Astrocyte of the spinal cord (primary cell): ENCODE measurements at places on chromosomes 5 and 9.
A peak's percentile ranks its signal among the peaks of the same experiment; 100 is the strongest.

- peak; percentile 100 for DNase-seq
Observed at GRCh38 chr5:42950456-42951292, 89.4 kb downstream of the ANXA2R start.

DNA sequence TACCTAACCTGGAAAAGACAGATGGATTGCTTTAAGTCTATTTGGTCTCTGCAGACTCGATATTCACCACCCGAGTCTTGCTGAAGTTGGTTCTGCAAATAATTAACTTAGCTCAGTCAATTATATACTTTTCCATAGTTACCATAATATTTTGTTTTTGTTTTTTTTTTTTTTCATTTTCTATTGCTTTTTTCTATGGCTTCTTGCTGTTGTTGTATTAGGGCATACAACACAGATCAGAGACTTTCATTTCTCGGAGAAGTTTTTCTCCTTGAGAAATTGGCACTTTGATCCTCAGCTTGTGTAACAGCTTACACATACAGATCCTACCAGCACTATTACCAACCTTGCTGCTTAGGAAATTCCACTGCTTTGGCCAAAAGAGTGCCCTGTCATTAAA lies 88.0 kb downstream of the GPR21 start:
- no peak for DNase-seq

- no peak for DNase-seq
Observed at GRCh38 chr5:169979871-169980270, 424 bp downstream of the INSYN2B start.

DNA sequence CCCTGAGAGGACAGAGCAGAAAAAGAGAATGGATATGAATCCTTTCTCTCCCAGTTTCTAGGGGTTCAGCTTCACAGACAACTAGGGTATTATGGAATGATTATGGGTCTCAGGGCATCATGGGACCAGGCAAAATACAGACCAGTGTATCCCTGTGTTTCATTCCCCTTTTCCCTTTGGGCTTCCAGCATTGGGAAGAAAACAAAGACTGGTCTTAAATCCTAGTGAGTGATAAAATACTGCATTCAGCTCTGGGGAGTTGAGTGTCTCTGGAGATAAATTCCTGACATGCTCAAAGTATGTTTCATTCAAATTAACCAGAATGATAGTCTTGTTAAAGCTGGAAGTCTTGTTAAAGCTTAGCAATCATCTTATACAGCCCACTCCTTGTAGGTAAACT lies 2.4 kb upstream of the POU4F3 start:
- no peak for DNase-seq

DNA sequence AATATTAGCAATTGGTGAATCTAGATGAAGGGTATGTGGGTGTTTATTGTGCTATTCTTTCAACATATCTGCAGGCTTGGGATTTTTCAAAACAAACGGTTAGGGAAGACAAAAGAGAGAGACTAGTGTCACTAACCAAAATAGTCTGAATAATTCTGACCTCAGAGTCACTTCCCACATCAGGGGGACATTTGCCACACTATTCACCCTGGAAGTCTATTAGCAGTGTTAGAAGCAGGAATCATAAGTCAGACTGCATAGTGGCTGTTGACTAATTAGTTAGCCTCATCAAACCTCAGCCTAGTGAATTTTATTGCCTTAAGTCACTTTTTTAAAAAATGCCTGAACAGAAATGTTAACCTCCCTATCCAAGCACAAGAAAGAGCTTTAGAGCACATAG lies 169.2 kb upstream of the RGMB start:
- DNase-seq, result no peak

DNA sequence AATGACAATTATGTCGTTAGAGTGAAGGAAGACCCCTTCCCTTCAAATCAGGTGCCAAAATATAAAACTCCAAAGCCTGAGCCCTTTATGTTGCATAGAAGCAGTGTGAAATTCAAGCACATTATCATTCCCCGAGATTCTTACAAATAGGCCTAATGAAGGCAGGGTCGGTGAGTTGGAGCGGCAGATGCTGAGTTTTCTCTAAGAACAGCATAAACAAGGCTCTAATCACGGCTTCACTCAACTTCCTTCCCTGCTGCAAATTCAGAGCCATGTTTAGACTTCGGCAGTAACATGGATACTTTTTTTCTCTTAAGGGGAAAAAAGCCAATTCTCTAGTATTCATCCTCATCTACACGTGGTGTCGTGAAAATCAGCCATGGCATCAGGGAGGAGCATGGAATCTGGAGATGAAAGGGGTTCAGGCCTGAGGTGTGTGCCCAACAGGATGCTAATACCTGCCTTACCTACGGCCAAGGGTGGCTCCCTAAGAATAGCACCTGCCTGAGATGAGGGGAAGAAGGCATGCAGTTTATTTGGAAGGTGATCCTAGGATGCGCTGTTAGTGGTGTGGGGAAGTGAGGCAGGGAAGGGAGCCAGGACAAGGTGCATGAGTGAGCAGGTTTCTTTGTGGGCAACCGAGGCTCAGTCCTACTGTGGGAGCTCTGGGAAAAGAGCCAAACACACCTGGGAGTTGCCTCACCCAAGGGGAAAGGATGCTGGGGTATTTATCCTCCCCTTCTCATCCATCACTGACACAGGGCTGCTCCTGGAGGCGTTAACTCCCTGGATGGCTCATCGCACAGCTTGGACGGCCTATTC lies 146.8 kb upstream of the TBC1D2 start:
- DNase-seq, result no peak

- peak; percentile 55 for DNase-seq
Observed at GRCh38 chr5:96023518-96023917, 61.9 kb upstream of the ELL2 start.

- DNase-seq, result no peak
Observed at GRCh38 chr5:42881416-42882117, 69.9 kb upstream of the SELENOP start.

- no peak for DNase-seq
Observed at GRCh38 chr5:115274584-115274983, 11.9 kb upstream of the PGGT1B start.

- DNase-seq, result no peak
Observed at GRCh38 chr9:69086769-69087168, 51.2 kb downstream of the FXN start.

GRCh38 chr5:43854697-43855292 lies 251.8 kb downstream of the NNT start:
- no peak for DNase-seq

- no peak for DNase-seq
Observed at GRCh38 chr9:122119721-122120120, 26.6 kb upstream of the TTLL11 start.

DNA sequence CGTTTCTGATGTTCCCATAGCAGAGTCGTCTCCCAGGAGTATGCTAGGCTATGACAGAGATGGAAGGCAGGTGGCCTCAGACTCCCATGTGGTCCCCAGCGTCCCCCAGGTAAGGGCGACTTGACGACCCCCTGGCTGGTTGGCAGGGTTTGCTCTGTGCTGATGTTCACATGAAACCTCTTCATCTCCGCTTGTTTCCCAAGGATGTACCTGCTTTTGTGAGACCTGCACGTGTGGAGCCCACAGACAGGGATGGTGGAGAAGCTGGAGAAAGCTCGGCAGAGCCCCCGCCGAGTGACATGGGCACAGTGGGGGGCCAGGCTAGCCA lies 108.3 kb downstream of the WNK2 start:
- no peak for DNase-seq

- DNase-seq, result no peak
Observed at GRCh38 chr5:172129256-172129910, 58.6 kb downstream of the STK10 start.

DNA sequence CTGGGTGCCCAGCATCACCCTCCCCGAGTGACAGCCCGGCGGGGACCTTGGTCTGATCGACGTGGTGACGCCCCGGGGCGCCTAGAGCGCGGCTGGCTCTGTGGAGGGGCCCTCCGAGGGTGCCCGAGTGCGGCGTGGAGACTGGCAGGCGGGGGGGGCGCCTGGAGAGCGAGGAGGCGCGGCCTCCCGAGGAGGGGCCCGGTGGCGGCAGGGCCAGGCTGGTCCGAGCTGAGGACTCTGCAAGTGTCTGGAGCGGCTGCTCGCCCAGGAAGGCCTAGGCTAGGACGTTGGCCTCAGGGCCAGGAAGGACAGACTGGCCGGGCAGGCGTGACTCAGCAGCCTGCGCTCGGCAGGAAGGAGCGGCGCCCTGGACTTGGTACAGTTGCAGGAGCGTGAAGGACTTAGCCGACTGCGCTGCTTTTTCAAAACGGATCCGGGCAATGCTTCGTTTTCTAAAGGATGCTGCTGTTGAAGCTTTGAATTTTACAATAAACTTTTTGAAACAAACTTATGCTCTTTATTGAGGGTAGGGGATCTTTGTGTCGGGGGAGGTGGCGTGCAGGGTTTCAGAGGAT lies 1.3 kb downstream of the GADD45G start:
- peak; percentile 77 for DNase-seq

DNA sequence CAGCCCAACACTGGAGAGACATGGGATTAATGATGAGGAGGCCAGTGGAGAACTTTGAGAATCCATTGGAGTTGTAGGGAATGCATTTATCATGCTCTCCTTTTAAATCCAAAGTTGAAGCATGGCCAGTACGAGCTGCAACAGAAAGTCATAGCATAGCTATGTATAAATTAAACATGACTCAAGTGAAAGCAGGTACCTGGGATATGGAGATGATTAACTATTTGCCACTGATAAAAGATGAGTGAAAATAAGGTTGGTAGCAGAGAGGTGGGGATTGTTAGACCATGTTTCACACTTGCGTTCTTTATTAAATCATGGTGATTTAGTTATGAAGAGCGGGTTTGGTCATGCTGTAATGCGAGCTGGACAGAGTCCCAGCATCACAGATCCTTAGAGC lies 189.6 kb downstream of the ARHGEF28 start:
- DNase-seq, result peak; percentile 55

GRCh38 chr5:80387063-80387768 lies 20.6 kb upstream of the ZFYVE16 start:
- no peak for DNase-seq

GRCh38 chr5:38184627-38185026 lies 73.7 kb upstream of the EGFLAM start:
- DNase-seq, result no peak

- DNase-seq, result no peak
Observed at GRCh38 chr5:132486318-132487094, 4.1 kb downstream of the IRF1 start.

- DNase-seq, result no peak
Observed at GRCh38 chr5:150055326-150056074, 30.9 kb downstream of the CSF1R start.
